ENCODE measurements at places on chromosomes 7 and 10. TPM values are rescaled to one million over a fixed set of nuclear protein-coding genes. Genes with fewer than 3 reads are reported as not detected.
A peak's percentile ranks its signal among the peaks of the same experiment; 100 is the strongest.

TLL2 gene
- total RNA-seq, result 1.2 TPM

PILRA gene
- 14.6 TPM for total RNA-seq

ASIC3 gene
- total RNA-seq, result 4.7 TPM

MYL10 gene
- total RNA-seq, result not detected

DNA sequence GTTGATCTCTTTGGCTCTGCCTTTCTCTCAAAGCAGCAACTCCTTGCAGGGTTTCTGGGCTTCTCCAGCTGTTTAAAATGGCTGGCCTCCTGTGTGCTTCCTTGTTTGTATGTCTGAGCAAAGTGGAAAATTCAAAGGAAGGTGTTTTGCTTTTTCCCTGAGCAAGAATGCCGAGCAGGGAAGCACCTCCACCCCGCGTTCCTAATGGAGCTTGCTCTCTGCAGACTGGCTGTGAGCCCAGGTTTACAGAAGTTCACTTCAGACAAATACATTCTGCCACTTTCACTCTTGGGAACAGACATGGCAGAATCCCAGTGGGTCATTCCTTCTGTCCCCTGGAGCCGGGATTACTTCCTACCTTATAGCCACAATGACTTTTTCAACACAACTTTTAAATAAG is 181.8 kb upstream of the AGK start:
- DNase-seq, result no peak

GRCh38 chr10:9450801-9451200 is 1396.3 kb downstream of the GATA3 start:
- no peak for DNase-seq

GRCh38 chr10:119539359-119539825 is 3.1 kb downstream of the RGS10 start:
- DNase-seq, result peak; percentile 53

DNA sequence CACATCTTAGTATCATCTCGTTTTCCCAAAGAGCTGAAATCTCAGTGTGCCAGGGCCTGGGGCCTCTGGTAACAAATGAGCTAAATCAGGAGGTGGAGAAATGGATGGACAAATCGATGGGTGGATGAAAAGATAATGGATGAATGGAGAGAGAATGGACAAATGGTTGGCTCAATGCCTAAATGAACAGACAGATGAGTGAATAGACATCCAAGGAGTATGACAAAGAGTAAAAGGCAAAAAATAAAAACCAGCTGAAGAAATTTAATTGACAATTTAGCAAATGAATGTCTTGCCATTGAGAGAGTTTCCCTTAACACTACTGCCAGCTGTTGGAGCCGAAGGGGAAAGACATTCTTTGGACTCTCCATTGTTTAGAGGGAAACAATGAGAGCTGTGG is 8.0 kb downstream of the SYCE1 start:
- DNase-seq, result no peak

- DNase-seq, result no peak
Measured at GRCh38 chr7:77745746-77746145, 49.5 kb downstream of the RSBN1L start.
